ENCODE measurements at places on chromosomes 2 and 18.

- no peak for DNase-seq
These were observed 980.1 kb upstream of the POU3F3 start for GRCh38 chr2:103873716-103874351.

DNA sequence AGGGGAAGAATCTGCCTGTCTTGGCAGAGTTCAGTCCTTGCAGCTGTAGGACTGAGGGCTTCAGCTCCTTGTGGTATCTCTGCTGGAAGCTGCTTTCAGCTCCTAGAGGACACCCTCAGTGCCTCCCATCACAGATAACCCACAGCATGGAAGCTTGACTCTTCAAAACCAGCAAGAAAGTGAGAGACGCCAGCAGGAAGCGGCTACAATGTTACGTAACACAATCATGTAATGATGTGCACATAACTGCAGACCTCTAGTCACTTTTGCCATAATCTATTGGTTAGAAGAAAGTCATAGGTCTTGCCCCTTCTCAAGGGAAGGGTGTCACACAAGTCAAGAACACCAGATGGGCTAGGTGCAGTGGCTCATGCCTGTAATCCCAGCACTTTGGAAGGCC is 69.1 kb upstream of the AFF3 start:
- no peak for DNase-seq

- DNase-seq: no peak
These were observed 3.6 kb downstream of the LIMS2 start for GRCh38 chr2:127671557-127672302.

GRCh38 chr18:77140030-77140429 is 7.4 kb upstream of the MBP start:
- DNase-seq: no peak

- no peak for DNase-seq
These were observed 22.0 kb downstream of the SLC14A1 start for GRCh38 chr18:45745817-45746461.

DNA sequence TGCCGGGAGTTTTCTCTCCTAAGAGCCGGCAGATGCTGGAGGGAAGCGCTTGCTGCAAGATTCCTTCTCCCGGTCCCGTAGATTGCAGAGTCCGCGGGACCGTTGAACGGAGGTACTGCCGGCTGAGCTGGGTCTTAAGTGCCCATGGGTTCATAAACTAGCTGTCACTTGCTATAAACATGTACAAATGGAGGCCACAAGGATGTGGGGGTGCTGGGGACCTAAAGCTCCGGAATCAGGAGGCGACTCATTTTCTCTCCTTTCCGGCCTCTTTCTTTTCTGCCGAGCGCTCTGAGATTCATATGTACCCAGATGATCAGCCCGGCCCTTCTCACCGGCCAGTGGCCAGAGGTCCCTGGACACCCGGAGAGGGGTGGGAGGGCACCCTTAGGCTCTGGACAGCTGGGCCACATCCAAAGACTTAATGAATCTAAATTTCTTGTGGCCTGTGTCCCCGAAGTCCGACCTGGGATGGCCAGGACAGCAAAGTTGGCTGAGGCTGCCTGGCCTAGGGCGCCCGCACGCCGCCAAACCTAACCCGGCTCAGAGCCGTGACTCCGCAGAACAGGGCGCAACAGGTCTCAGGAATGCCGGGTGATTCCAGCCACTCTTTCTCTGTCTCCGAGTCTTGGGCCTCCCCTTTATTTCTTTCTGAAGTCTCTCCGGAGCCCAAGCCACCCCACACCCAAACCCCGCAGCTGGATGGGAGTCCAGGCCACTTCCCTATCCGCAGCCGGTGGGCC is 2.4 kb upstream of the PAX3 start:
- no peak for DNase-seq

DNA sequence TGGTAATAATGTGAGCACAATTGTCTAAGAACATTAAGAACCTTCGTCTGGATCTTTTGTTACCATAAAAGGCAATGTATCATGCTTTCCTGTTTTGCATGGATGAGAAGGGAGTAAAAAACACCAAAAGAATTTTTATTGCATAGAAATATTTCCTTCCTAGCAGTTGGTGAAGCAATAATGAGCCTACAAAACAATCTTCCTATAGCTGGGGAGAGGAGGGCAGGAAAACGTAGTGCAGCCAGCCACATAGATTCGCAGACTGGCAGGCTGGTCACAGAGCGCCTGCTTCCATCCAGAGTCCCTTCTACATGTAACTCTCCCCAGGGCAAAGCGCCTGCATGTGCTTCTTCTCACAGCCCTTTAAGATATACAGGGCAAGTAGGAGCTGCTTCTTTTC is 190.4 kb downstream of the BABAM2 start:
- peak; percentile 34 for DNase-seq

DNA sequence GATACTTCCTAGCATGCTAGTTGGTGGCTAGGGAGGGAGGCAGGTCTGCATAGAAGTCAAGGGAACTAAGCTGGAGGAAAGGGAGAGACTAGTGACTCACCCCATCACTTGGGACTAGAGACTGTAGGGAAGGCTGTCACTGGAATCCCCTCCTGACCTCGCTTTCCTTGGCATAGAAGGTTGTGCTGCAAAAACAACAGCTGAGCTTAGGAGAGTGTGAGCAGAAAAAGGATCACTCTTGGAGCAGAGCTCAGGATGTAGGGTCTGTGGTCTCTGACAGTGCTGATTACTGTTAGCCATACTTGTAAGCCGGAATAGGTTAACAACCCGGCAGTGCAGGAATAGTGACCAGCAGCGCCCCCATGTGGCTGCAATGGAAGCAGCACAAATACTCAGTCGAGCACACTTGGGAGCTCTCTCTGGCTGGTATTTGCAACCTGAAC is 66.9 kb upstream of the SMAD2 start:
- DNase-seq: no peak

DNA sequence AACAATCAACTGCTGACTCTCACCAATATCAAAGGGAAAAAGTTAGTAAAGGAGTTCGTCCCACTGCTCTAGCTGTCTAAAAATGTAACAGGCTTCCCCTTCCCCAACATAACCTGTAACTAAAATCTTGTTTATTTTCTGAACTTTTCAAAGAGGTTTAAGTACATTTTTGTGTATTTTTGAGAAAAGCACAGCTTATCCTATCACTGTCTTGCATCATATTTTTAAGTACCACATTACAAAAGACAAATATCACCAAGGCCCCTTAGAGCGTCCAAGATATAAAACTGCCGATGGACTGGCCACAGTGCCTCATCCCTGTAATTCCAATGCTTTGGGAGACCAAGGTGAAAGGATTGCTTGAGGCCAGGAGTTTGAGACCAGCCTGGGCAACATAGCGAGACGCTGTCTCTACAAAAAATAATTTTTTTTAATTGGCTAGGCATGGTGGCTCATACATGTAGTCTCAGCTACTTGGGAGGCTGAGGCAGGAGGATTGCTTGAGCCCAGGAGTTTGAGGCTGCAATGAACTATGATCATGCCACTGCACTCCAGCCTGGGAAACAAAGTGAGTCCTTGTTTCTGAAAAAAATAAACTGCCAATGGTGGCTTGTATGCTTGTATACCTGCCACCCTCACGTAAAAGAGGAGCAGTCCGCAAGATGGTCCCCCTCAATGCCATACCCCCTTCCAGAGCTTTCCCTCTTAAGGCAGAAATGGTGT is 21.2 kb upstream of the LAPTM4A start:
- DNase-seq: no peak

- no peak for DNase-seq
These were observed 8.3 kb upstream of the ARHGEF4 start for GRCh38 chr2:130828461-130828860.

DNA sequence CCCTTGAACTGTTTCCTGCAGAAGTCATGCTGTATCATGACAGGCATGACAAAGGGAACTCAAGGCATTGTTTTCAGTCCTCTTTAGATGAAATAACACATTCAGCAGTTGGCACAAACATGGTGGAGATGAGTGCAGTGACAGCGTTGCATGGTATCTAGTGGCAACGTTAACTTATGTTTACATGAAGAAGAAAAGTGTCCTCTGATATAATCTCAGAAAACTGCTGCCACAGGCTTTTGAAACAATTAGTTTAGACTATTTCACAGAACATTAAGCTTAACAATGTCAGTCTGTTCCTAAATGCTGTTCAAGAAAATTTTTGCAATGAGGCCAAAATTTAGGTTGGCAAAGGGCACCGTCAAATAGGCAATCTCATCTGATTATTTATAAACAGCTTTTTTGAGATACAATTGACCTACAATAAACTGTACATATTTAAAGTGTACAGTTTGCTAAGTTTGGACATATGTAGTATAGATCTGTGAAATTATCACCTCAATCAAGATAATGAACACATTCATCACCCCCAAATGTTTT is 64.7 kb downstream of the LYPD6B start:
- DNase-seq: no peak

DNA sequence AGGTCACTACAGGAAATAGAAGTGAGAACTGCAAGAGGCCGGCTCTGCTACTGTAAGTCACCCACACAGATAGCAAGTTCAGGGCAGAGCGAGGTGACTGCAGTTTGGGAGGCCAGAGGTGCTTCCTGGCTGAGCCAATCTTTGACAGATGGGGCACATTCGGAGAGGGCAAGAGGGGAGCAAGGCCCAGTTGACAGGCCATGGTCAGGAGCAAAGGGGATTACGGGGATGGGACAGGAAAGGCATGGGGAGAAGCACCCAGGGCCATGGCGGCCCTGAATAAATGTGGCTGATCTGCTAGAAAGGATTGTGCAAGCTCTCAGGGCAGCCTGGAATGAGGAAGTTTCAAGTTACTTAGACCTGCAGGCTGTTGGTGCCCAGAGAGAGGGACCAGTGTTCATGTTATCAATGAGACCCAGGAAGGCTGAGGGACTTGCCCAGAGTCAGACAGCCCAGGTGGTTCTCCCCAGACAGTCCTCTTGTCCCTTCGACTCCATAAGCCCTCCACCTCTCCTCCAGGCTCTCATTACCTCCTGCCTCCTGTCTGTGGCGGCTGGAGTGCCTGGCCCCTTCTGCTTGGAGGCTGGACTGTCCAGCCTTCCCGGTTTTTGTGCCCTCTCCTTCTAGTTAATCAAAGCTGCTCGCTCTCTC is 123.3 kb downstream of the CTIF start:
- DNase-seq: no peak

GRCh38 chr2:31202041-31202440 is 15.3 kb downstream of the CAPN14 start:
- DNase-seq: no peak

DNA sequence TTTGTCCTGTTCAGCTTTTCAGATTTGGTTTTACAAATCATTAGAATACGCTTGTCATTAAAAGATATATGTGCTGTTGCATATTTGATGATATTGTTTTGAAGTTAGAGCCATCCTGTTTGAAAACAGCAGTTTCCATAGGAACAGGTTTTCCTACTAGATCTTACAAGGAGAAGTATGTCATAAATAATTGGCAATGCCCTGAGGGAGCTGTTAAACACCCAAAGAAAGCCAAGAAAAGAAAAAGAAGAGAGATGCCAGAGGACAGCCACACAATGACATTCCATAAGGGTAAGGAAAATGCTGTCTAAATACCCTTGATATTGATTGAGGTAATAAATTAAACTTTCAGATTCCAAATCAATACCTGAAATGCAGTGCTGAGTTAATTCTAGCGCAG is 392.2 kb upstream of the CRIM1 start:
- DNase-seq: peak; percentile 4

DNA sequence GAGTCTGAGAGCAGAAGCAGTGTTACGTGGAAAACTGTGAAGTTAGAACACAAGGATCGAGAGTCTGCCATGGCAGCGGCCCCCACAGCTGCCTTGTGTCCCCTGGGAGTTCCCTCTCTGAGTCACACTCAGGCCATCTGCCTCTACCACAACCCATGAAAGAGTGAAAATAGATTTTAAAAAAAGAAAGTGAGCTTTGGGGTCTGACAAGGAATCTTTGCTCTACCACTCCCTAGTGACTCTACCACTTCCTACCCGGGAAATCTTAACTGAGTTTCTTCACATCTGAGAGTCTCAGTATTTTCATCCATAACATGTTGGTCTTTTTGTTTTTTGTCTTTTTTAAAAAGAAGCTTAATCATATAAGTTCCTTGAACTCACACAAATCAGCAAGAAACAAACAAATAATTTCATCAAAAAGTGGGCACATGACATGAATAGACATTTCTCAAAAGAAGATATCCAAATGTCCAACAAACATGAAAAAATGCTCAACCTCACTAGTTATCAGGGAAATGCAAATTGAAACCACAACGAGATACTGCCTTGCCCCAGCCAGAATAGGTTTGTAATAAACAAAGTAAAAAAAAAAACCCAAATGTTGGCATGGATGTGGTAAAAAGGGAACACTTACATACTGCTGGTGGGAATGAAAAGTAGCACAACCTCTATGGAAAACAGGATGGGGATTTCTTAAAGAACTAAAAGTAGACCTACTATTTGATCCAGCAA is 2.4 kb upstream of the MSGN1 start:
- peak; percentile 54 for DNase-seq

- no peak for DNase-seq
These were observed 79.8 kb upstream of the CAVIN2 start for GRCh38 chr2:191926671-191927070.

DNA sequence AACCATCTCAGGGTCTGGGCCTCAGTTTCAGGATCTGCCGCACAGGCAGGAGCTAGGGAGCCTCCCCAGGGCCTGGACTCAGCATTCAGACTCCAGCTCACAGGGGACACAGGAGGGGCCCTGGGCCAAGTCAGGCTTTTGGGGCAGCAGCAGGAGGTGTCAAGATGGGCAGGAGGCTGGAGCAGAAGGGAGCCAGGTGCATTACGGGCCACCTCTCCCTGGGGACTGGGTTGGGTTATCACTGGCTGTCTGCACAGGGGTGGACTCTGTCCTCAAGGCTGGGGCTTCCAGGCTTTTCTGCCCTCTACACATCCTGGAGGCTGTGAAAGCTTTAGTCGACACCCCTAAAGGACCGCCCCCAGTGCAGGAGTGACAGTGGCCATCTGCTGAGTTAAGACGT is 20.0 kb downstream of the AQP12A start:
- no peak for DNase-seq

All from skin of body (tissue), 3 donors.